Testis (tissue), 5 donors: ENCODE measurements at places on chromosomes 3 and 15. TPM values are rescaled to one million over a fixed set of nuclear protein-coding genes. Genes with fewer than 3 reads are reported as not detected.

DNA sequence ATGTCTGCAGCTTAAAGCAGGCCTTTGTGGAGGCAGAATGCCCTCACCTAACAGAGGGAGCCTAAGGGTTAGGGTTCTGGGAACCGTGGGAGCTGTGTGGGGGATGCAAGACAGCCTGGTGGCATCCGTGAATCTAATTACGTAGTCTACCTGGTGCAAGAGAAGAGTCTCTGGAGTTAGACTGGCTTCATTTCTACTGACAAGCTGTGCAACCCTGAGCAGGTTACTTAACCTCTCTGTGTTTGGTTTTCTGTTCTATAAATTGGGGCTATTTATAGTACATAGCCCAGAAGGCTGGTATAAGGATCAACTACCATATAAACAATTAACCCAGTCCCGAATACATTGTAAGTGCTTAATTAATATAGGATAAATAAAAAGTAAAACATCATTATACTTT, 8.3 kb downstream of the TNFAIP8L3 start:
- no peaks in the 10 kb centered on the region for H3K27me3 ChIP-seq
- no peak for DNase-seq
- H3K27ac ChIP-seq, result no peak overlapping the region
- H3K4me1 ChIP-seq, result no peaks in the 10 kb centered on the region
- no peaks in the 10 kb centered on the region for H3K36me3 ChIP-seq

GRCh38 chr3:53822331-53822741, 23.9 kb downstream of the CHDH start:
- H3K27me3 ChIP-seq, result no peaks in the 10 kb centered on the region
- DNase-seq, result peak; percentile 8
- no peak overlapping the region for H3K27ac ChIP-seq
- H3K36me3 ChIP-seq, result no peaks in the 10 kb centered on the region

GRCh38 chr3:61996366-61996765, 377.0 kb downstream of the FEZF2 start:
- H3K4me3 ChIP-seq, result no peak overlapping the region
- no peaks in the 10 kb centered on the region for H3K4me1 ChIP-seq
- H3K27me3 ChIP-seq, result no peaks in the 10 kb centered on the region
- no peaks in the 10 kb centered on the region for H3K36me3 ChIP-seq

- no peaks in the 10 kb centered on the region for H3K27me3 ChIP-seq
- no peak overlapping the region for H3K4me3 ChIP-seq
- no peak overlapping the region for H3K27ac ChIP-seq
- H3K4me1 ChIP-seq, result no peaks in the 10 kb centered on the region
- no peaks in the 10 kb centered on the region for H3K36me3 ChIP-seq
- DNase-seq, result no peak
Observed at GRCh38 chr3:112372396-112372795, 39.4 kb downstream of the CD200 start.

DNA sequence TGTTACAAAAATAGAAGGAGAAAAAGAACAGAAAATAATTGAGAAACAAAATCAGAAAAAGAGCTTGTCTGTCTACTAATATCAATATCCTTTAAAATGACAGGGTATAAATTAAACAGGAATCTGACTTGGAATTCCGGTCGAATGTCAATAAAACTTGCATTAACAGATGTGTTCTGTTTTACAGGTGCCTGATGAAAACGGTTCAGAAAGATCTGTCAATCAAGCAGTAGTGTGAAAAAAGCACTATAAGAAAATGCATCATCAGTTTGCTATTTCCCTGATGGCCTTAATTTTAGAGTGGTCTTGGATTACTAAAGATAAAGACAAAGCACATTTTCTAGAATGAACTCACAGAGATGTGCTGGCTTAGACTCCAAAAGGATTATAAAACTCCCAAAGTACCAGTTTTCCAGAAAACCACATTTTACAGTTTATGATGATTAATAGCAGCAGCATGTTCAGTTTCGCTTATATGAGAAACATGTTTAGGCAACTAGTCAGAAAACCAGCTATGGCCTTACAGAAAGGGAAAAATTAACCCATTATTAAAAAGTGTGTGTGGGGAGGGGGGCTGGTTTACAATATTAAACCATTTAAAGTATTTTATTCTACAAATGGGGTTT, 8.2 kb upstream of the C3orf38 start:
- H3K4me1 ChIP-seq, result peaks cover 3% of the 10 kb centered on the region
- H3K36me3 ChIP-seq, result no peaks in the 10 kb centered on the region
- H3K27ac ChIP-seq, result no peak overlapping the region
- no peak overlapping the region for H3K4me3 ChIP-seq
- DNase-seq, result no peak

Gene EOMES
- 0.93 TPM for total RNA-seq

GRCh38 chr15:86221119-86221518, 141.4 kb downstream of the AGBL1 start:
- H3K4me1 ChIP-seq, result no peaks in the 10 kb centered on the region
- no peak overlapping the region for H3K4me3 ChIP-seq
- no peak for DNase-seq
- H3K27me3 ChIP-seq, result no peaks in the 10 kb centered on the region

Gene IMPG2
- 0.39 TPM for total RNA-seq

DNA sequence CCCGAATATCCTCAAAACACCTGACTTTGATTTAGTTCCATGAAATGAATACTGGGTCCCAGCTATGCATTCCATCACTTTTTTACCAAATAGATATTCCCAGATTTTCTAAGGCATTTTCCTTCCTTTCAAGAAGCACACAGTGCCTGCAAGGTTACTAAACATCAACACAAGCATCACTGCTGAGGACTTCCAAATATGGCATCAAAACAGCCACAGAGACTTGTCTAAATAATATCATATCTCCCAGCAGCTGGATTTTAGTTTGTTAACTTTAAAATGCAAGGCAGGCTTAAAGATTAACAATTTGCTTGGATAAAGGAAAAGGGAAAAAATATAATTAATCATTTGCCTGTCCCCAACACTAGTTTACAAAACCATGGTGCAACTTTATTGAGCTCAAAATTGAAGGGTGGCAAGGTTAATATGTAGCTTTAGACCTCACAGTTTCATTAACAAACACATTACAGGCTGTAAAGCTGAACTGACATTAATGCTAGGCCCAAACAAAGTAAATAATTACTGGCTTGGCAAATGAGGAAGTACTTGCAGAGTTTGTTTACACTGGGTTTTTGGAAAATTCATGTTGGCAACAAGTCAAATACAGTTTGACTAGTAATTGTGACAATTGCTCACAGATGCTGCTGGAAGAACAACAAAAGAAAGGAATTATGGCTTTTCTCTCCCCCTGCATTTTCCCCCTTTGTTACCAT, 401.7 kb upstream of the CDIN1 start:
- H3K4me1 ChIP-seq, result peaks cover 22% of the 10 kb centered on the region
- H3K36me3 ChIP-seq, result no peaks in the 10 kb centered on the region
- no peaks in the 10 kb centered on the region for H3K27me3 ChIP-seq
- peak overlapping the region; percentile 73 for H3K27ac ChIP-seq

- H3K27ac ChIP-seq, result no peak overlapping the region
- no peak overlapping the region for H3K4me3 ChIP-seq
- DNase-seq, result no peak
- H3K4me1 ChIP-seq, result peaks cover 11% of the 10 kb centered on the region
Observed at GRCh38 chr3:16270855-16271254, 5.8 kb downstream of the OXNAD1 start.

Gene CPB1
- 1.7 TPM for total RNA-seq

Gene ATP2B2
- 2.9 TPM for total RNA-seq
